ENCODE measurements at places on chromosomes 5 and 9.

DNA sequence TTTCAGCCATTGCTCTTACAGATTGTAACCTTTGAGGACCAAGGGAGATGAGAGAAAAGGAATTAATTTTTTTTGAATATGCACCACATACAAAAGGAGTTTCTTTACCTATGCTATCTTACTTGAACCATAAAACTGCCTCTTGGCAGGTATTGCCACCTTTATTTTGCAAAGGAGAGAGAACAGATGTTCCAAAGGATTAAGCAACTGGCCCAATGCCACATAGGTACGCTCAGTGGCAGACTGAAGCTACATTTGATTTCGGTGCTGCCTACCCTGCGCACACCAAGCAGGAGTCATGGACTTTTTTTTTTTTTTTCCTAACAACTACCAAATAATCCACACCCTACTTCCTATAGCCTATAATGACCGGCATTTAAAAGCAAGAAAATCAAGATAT lies 43.1 kb downstream of the SAXO1 start:
- DNase-seq, result no peak

GRCh38 chr5:179288101-179288808 lies 57.0 kb downstream of the ADAMTS2 start:
- no peak for DNase-seq

- DNase-seq, result no peak
Measured at GRCh38 chr5:179237770-179238627, 107.3 kb downstream of the ADAMTS2 start.

DNA sequence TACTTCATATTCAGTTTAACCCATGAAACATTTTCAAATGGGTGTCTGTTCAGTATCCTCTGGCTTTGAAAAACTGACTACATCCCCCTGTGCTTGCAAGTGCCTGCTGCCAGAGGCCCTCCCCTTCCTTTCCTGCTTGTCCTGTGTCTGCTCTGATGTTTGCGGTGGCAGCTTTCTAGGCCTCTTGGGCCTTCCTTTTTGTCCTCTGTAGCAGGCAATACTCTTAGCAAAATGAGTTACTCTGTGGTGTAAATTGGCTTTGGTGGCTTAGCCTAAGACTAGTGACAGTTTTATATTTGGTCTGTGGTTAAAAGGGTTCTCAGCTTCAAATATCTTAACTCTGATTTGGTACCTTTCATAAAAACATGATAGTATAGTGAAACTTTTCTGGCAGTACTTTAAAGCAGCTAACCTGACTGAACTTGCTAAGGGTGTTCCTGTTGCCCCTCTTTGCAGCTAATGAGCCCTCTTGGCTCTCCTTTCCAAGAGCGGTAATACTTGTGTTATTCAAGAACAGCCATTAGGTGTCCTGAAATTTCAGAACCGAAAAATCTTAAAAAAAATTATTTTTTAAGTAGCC lies 76.6 kb downstream of the GOLM1 start:
- no peak for DNase-seq

- no peak for DNase-seq
Measured at GRCh38 chr5:14528926-14529325, 52.7 kb upstream of the OTULINL start.

GRCh38 chr9:34384368-34385165 lies 7.9 kb upstream of the MYORG start:
- DNase-seq, result no peak

- no peak for DNase-seq
Measured at GRCh38 chr9:71987471-71988371, 72.7 kb downstream of the C9orf57 start.

GRCh38 chr9:70613024-70613768 lies 198.7 kb upstream of the KLF9 start:
- no peak for DNase-seq

DNA sequence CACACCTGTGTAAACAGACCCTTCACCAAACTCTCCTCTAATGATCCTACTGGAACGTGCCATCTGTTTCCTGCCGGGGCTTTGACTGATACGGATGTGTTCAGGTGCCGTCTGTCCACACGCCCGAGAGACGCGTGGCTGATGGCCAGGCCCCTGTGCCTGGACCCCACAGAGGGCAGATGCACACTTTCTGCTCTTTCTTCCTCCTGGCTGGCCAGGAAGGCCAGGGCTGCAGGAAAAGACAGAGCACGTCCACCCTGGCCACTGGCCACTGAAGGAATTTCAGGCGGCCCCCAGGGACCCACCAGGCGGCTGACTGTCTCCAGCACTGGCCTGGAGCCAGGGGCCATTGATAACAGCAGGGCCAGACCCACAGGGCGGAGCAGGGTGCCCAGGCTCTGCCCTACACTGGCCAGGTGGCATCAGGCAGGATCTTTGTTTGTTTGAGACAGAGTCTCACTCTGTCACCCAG lies 3.6 kb upstream of the ENG start:
- DNase-seq, result no peak

- no peak for DNase-seq
Measured at GRCh38 chr9:119164716-119165115, 204.5 kb downstream of the BRINP1 start.

GRCh38 chr5:80713631-80714030 lies 58.8 kb upstream of the DHFR start:
- no peak for DNase-seq

DNA sequence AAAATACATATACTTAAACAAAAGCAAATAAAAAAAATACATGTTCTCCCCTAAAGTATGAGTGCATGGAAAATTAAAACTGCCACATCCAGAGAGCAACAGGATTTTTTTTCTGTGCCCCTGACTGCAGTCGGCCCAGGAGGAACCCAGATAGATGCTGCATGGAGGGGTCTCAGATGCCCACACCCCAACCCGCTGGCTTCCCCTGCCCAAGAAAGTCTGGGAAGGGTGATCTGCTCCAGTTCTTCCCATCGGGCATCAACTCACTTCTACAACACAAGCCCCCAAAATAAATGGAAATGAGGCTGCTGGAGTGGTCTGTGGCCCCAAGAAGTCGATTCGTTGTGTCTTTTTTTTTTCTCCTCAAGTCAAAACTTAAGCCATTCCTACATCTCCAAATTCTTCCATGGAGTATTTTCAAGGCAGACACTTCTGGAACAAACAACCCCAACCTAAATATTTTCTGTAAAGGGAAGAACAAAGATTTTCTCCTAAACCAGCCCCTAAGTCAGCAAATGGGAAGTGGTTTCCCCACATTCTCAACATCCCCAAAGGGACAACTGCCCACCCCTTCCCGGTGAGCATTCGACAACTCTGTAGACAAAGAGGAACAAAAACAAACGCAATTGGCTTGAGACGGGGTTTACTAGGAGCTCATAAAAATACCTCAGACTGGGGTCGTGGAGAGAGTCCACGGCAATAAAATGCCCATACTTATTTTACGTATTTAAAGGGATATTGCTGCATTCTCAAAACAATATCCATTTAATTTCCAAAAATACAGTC lies 46.7 kb downstream of the ROR2 start:
- peak; percentile 43 for DNase-seq

DNA sequence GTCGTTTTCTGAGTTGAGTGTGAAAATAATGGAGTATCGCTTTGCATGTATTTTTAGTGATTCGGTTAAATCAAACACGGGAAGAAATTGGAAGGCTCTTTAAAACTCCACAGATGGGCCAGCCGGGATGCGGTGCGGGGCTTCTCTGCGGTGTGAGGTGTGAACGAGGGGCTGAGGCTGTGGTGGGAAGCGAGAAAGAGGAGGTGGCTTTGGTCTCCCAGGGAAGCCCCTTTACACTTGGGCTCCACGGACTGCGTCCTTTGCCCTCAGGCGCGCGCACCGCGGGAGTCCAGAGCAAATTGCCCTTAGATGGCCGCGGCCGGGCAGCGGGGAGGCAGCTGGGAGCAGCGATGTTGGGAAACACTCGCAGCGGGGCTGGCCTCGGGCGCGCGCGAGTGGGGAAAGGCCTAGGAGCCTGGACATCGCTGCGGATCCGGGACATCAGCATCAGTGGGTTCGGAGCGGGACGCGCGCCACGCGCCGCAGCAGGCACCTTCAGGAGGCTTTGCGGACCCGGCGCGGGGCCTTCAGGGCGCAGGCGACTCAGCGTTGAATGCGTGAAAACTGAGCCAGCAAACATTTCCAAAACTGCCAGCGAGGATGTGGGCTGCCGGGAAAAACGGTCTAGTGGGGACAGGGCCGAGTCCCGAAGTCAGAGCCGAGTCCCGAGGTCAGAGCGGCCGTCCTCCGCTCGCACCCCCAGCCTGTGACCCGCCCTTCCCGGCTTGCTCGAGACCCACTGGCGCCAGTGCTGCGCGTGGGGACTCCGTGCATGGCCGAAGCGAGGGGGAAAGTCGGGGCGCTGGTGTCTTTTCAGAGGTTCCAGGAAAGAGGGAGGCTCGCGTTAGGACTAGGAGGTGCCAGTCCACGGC lies 6.5 kb downstream of the IRX1 start:
- no peak for DNase-seq

GRCh38 chr5:143435210-143435657 lies 31.7 kb upstream of the NR3C1 start:
- DNase-seq, result no peak

GRCh38 chr5:180323941-180324600 lies 29.1 kb downstream of the GFPT2 start:
- DNase-seq, result no peak

GRCh38 chr5:168284809-168285208 lies 6.6 kb upstream of the WWC1 start:
- no peak for DNase-seq

DNA sequence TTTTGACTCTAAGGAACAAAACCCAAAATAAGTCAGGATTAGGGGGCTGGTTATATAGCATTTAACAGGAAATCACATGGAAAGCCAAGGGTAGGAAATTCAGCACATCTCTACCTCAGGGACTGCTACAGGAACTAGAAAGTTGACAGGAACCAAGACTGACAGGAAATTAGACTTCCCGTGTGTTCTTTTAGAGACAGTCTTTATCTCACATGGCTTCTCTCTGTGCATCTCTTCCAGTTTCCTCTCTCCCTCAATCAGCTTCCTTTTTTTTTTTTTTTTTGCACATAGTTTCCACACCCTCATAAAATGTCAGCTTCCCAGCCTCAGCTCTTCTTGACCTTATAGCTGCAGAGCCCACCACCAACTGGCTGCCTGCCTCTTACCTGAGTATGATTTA lies 4.8 kb downstream of the RECK start:
- no peak for DNase-seq

- peak; percentile 79 for DNase-seq
Measured at GRCh38 chr9:34457266-34458012, 931 bp downstream of the FAM219A start.

GRCh38 chr9:134335486-134336220 lies 9.4 kb downstream of the RXRA start:
- DNase-seq, result no peak

- DNase-seq, result peak; percentile 56
Measured at GRCh38 chr9:13461414-13461991, 182.0 kb upstream of the MPDZ start.

DNA sequence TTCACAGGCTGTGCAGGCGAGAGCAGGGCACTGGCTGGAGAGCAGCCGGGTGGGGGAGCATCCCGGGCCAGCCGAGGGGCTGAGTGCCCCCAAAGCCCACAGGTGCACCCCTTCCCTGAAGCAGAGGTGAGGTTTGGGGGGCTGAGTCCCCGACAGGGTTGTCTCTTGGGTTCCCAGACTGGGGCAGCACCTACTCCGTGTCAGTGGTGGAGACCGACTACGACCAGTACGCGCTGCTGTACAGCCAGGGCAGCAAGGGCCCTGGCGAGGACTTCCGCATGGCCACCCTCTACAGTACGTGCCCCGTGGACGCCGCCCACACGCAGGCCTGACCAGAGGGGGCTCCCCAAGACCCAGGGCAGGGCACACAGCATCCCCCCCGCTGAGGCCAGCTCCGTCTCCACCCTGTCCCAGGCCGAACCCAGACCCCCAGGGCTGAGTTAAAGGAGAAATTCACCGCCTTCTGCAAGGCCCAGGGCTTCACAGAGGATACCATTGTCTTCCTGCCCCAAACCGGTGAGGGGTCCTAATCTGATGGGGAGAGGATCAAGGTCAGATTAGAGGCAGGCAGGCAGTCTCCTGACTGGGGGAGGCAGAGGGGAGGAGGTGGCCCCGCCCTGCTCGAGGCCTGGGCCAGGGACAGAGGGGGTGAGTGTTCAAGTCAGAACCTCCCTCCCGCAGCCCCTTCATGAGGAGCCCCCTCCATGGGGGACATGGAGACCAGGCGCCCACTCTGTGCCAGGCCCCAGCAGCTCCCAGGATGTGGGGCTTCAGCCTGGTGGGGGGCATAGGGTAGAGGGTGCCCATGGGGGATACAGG lies 2.7 kb downstream of the PTGDS start:
- DNase-seq, result no peak

DNA sequence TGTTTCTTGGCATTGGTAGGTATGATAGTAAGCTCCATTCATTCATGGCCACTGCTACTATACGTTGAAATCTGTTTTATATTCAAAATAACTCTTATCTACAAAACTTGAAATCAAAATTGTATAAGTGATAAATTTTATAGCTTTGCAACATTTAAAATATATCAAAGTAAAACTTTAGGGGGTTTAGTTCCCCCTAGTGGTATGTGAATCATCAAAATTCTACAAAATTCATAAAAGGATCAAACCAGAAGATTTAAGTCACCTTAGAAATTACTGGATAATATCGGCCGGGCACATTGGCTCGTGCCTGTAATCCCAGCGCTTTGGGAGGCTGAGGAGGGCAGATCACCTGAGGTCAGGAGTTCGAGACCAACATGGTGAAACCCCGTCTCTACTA lies 243.0 kb upstream of the CDH18 start:
- DNase-seq, result peak; percentile 14

DNA sequence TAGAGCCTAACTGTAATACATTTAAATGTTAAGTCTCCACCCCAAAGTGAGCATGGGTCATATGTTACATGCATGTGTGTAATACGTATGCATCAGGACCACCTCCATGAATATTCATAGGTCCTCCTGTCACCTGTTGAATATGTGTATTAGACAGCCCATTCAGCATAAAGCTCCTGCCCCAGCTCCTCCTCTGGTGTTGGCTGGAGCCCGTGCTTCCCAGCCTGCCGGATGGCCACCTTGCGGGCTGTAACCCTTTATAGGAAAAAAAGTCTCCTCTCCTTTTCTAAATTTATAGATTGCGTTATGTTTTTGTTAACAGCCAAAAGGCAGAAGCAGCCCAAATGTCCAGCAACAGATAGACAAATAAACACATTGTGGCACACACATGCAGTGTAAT lies 299.5 kb downstream of the MED10 start:
- DNase-seq, result no peak

DNA sequence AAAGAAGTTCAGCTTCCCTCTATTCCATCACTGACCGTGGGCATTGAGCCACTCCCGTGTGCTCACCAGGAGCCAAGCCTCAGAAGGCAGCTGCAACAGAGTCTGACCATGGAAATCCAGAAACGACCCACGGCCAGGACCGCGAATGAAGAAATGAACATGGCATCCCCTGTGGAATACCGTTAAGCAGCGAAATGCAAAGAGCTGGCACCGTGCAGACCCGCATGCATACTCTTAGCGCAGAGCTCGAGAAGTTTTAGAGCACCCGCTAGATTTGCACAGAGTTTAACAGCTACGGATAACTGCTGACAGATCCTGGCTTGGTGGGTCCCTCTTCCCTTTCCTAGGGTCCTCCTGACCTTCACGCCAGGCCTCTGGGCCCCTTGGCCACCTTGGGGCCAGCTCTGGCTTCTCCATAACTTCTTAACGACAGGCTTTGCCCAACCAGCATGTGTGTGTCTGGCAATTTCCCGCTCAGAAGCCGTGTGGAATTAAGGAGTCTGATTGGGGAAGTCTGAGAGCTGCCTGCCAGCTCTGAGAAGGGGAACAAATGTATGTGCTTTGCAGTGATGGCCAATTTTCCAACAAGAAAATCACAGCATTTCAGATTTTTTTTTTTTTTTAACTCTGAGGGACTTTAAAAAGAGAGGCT lies 75.3 kb upstream of the COL5A1 start:
- DNase-seq, result peak; percentile 65

GRCh38 chr5:38853753-38854470 lies 8.1 kb downstream of the OSMR start:
- peak; percentile 83 for DNase-seq

- no peak for DNase-seq
Measured at GRCh38 chr9:77763566-77763965, 115.4 kb upstream of the GNA14 start.

Data from muscle of back (tissue), 13 donors.